ENCODE measurements at places on chromosomes 16 and 17.

DNA sequence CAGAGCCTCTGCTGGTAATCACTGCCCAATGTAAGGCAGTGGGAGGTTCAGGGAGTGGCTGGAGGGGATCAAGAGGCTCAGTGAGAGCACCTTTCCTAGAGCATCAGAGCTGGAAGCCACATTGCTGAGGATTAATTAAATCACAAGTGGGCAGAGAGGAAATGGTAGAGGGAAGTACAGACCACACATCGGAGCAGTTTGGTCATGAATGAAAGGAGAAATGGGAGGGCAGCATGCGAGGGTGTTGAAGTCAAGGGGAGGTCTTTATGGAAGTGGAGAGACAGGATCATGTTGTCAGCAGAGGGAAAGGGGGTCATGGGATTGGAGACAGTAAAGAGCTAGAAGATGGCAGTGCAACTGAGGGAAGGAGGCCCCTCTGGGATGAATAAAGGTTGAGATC is 2.3 kb downstream of the CCL17 start:
- DNase-seq, result no peak

DNA sequence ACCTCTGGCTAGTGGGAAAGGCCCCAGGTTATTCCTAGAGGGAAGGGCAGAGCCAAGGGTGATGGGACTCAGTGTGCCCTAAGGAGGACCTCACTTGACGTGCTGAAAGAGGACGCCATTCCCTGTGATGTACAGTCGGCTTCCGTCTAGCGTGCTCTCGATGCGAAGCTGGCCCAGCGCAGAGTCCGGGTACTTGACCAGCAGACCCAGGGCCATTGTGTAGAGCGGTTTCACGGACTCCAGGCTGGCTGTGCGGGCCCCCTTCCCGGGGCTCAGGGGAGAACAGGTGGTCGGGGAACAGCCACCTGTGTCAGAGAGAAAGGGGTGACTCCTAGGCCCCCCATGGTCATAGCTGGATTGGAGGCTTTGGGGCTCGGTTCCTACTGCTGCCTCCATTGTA is 19.9 kb downstream of the PLEKHG4 start:
- DNase-seq, result no peak

- no peak for DNase-seq
Measured at GRCh38 chr16:86199871-86200695, 301.1 kb downstream of the IRF8 start.

DNA sequence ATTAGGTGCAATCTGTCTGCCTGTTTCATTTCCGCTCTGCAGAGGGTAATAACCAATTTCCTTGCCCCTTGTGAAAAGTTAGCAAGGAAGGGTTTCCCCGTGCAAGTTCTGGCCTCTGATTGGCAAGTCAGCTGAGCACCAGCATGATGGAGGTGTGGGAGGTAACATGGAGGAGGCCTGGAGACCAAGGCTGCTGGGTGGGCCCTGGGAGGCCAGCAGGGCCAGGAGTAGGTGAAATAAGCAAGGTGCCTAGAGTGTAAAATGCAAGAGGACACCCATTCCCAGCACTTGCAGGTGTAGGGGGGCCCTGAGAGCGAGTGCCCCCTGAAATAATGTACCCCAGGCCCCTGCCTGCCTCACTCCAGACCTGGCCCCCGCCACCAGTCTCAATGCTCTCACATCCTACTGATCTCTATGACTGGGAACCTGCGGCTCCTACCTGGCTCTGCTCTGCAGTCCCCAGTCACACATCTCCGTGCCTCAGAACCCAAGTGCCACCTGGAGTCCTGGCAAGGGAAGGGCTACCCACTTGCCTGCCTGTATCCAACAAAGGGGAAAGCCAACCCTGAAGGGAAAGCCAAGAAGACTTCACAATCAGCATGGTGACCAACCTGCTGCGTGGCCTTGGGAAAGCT is 116.2 kb downstream of the C16orf78 start:
- DNase-seq, result no peak

GRCh38 chr16:50769-51591 is 2.4 kb downstream of the POLR3K start:
- no peak for DNase-seq

All from CD14-positive monocyte (primary cell).